ENCODE measurements at places on chromosomes 12 and 14.

- peak; percentile 41 for DNase-seq
Observed at GRCh38 chr12:131829356-131829747, 1.2 kb downstream of the MMP17 start.

GRCh38 chr12:96434107-96434506, 33.9 kb upstream of the CDK17 start:
- DNase-seq: peak; percentile 70

GRCh38 chr12:126390969-126391566, 1325.8 kb downstream of the AACS start:
- no peak for DNase-seq

DNA sequence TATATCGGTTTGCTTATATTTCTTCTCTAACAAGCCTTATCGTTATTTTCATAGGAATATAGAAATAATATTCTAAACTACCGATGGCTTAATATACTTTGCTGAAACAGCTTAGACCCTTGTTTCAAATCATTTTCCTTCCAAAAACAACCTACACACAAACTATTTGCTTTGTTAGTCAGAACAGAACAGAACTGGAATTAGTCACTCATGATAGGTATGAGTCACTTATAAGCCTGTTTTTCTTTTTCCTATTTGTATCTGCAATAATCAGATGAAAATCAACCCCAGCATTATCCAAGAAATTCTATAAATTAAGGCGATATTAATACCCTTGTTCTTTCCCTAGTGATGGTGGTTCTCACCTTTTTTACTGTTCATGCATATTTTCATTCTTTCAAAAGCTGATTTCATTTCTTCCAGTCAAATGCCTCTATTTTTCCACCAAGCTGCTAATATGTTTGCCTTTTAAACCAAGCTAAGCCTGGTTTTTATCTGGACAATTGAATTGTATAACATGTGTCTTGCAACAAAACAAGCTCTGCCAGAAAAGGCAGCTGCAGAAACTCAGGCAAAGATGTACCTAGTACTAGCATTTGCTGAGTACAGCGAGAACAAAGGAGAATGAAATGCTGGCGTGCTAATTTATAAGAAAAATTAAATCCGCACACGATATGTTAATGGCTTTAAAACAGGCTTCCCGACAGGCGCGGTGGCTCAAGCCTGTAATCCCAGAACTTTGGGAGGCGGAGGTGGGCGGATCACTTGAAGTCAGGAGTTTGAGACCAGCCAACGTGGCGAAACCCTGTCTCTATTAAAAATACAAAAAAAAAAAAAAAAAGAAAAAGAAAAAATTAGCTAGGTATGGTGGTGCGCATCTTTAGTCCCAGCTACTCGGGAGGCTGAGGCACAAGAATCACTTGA, 1418.2 kb downstream of the AACS start:
- DNase-seq: no peak

DNA sequence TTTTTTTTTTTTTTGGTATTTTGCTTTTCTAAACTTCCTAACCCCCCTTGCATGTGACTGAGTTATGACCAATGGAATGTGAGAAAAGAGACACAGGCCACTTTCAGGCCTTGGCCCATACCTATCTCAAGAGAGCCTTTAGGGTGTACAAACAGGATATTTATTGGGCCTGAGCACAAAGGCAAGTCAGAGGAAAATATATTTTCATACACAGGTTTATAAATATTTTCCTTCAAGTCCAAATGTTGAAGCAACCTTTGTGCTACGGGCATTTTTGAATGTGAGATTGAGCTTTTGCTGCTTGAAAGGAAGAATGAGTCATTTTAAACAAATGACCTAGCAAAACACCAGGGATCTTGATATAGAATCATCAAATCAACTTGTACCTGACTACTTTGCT, 228.6 kb upstream of the E2F7 start:
- no peak for DNase-seq

DNA sequence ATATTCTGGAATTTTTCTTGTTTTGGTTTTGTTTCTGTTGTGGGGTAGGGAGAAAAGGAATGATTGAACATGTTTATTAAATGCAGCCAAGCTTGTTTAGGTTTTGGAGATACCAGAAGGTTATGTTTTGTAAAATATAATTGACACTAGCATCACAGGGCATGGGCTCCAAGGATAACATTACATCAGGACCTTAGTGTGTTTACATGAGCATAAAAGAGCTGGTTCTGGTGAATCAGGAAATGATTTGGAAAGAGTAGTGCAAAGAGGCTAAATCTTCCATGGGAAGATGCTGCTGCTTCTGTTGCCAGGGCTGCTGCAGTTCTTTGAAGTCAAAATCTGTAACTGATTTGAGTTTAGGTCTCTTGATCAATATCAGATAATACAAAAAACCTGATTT, 118.7 kb downstream of the ETNK1 start:
- DNase-seq: no peak

DNA sequence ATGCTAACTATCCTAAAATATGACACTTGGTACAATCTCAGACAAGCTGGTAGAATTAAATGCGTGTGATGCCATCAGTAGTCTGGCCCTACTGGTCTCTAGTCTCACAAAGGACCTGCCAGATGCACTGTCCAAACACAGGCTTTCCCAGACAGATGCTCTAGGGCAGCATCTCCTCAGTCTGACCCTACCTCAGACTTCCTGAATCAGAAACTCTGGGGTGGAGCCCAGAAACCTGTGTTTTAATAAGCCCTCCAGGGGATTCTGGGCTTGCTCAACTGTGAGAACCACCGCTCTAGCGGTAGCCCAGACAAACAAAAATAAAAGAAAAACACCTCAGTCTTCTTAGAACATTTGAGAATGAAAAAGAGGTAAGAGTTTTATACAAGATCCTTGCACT, 48.0 kb downstream of the BDKRB1 start:
- no peak for DNase-seq

- no peak for DNase-seq
Observed at GRCh38 chr14:93173943-93174395, 10.7 kb downstream of the MOAP1 start.

- no peak for DNase-seq
Observed at GRCh38 chr12:52245962-52246569, 13.0 kb downstream of the KRT7 start.

- DNase-seq: no peak
Observed at GRCh38 chr12:25194722-25195055, 271 bp downstream of the DNAI7 start.

DNA sequence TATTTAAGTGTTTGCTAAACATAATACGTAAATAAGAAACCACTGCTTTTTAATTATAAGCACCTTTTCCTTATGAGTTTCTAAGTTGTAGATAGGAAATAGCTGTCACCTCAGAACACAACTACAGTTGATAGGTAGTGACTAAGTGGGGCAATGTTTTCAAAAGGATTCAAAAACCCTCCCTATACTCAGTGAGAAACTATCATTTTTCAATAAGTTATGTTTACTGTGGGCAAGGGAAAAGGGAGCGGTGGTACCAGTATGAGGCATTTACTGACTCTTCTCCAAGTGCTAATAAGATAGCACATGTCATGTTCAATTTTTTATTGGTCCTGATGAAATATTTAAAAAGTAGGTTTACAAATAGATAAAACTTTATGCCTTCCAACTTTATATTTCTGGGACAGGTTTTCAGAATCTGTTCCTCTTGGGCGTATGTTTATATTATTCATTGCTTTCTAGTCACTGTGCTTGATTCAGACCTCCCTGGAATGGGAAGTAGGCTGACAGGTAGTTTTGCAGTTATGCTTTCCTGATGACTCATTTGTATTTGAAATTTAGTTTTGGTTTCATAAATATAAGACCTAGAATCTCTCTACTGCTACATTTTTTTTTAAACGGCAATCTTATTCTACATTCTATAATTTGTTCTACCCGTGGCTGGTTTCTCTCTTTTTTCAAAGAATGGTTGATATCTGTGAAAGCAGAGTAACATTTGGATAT, 153.1 kb downstream of the TMEM117 start:
- DNase-seq: peak; percentile 5

DNA sequence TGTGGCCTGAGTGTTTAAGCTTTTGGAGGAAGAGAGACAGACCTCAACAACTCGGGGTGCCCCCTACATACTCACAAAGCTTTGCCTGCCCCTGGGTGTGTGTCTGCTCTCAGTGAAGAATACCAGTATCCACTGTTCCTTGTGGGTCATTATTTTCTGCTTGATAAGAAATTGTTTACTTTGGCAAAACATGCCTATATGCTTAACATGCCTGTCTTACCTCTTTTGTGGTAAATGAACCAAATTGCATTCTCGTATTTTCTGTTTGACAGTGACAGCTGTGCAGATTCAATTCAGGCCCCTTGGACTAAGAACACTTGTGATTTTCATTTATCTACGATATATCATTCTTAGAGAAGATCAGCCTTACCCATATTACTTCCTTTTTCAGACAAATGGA, 50.6 kb upstream of the REP15 start:
- DNase-seq: no peak

GRCh38 chr14:73286598-73286997, 49.3 kb downstream of the PAPLN start:
- DNase-seq: no peak

- peak; percentile 61 for DNase-seq
Observed at GRCh38 chr12:94240171-94240570, 91.8 kb downstream of the PLXNC1 start.

DNA sequence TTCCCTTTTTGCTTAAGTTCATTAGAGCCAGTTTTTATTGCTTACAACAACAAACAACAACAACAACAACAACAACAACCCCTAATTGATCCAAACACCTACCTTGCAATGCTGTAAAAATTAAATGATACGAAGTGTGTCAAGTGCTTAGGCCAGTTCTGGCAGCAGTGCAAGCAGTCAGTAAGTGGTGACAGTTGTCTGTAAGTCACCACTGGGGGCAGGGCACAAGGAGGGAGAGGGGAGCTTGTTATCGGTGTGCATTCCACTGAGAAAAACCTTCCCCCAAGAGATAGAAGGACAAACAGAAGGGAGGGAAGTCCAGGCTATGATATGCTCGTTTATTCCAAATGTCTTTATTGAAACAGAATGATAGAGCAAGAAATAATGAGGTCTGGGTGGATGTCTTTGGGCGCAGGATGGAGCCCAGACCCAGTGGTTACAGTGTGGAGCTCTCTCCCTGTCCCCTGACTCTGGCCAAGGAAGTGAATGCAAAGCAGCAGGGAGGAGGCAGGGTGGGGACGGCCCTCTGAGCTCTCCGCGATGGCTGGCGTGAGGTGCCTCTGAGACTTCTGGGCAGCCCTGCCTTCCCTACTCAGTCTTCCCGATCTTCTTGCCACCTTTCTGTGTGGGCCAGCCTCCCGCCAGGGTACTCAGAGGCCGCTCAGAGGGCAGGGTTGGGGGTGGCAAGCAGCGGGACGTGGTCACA, 6.5 kb downstream of the SLC22A17 start:
- DNase-seq: no peak

DNA sequence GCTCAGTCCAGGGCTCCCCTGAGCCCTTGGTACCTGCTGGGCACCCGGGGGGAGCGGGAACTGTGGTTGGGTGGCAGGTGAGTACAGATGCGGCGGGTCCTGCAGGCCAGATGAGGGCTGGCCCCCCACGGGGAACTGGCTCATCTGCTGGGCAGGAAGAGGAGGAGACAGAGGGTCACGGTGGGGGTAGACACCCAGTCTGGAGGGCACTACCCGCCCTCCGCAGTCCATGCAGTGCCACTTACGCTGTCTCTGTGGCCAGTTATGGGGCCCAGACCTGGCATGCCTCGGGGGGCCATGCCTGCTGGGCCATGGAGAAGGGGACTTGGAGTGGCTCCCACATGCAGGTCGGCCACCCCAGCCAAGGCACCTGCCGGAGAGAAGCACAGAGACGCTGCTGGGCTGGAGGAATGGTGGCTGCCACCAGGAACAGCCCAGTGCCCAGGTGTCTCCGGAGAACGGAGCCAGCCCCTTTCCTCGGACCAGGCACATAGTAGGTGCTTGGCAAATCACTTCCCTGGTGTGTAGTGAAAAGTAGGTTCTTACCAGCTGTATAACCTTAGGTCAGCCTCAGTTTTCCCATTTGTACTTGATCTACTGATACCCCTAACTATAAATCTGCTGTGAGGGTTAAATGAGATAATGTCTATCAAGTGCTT, 21.1 kb downstream of the FOXN4 start:
- DNase-seq: no peak

- DNase-seq: peak; percentile 81
Observed at GRCh38 chr12:7060353-7060954, at the start of gene C1S. Gene C1S, plus strand, starts transcription at chr12:7060718. Its CDS starts 1,195 bp downstream, at chr12:7061913.

DNA sequence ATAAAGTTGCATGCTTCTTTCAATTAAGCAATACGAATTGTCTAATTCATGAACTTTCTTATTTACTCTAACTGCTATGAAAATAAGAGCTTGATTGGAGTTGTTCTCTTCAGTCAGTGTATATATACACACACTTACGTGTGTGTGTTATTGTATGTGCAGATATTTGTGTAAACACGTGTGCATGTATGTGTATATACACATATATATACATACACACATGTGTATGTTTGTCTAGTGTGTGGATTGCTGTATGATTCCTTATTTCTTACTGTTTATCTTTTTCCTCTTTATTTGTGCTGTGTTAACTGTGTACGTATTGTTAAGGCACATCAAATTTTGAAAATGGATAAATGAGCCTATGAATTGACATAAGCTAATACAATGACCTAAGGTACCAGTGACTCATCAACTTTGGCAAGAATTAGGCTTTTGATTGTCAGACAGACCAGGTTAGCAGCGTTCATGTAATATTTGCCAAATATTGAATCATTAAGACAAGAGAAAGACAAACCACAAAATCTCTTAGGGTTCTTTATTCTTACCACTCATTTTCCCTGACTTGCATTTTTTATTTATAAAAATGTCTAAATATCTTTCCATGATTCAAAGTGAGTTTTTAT, 423.9 kb downstream of the SOX5 start:
- no peak for DNase-seq

DNA sequence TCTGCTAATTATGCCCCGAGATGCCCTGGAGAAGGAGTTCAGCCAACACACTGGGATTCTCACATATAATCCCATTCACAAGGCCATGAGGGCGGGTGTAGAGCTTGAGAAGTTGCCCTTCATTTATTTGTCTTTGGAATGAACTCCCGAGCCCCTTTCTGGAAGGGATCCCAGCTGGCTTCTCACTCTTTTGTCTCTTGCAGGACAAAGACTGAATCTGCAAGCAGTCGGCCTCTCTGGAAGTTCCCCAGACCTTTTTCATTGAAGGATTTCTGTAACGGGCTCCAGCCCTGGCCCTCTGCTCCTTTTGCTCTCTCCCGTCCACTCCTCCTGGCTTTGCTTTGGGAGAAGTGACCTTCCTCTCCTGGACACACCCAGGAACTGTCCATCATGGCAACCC, 163.3 kb upstream of the SFSWAP start:
- no peak for DNase-seq

DNA sequence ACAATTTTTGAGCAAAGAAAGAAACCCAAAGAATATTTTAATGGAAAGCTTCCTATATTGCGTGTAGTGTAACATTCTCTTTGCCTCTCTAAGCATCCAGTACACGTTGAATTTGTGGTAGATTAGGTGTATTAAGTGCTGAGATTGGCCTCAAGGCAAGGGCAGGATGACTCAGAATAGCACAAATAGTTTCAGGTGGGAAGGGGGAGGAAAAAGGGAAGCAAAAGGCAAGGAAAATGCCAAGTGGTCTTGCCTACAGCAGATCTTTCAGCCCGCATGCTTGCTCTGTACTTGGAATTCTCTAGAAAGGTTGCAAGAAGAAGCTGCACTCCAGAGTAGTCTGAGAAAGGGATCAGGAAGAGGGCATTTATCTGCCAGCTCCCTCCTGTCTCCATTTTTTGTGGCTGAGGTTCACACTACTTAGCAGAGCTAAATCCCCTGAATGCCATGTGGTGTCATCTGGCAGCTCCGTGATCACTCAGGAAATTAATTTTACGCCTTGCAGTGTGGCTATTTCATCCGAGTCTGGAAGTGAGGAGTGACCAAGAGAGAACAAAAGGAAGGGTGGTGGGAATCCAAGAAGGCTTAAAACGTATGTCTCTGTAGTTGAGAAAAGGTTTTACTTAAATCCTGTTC, 28.5 kb downstream of the CDKN1B start:
- DNase-seq: no peak

Measured in suppressor macrophage treated with lipopolysaccharide for 1 hour (primary cell).